ENCODE measurements at places on chromosomes 7 and 10.

DNA sequence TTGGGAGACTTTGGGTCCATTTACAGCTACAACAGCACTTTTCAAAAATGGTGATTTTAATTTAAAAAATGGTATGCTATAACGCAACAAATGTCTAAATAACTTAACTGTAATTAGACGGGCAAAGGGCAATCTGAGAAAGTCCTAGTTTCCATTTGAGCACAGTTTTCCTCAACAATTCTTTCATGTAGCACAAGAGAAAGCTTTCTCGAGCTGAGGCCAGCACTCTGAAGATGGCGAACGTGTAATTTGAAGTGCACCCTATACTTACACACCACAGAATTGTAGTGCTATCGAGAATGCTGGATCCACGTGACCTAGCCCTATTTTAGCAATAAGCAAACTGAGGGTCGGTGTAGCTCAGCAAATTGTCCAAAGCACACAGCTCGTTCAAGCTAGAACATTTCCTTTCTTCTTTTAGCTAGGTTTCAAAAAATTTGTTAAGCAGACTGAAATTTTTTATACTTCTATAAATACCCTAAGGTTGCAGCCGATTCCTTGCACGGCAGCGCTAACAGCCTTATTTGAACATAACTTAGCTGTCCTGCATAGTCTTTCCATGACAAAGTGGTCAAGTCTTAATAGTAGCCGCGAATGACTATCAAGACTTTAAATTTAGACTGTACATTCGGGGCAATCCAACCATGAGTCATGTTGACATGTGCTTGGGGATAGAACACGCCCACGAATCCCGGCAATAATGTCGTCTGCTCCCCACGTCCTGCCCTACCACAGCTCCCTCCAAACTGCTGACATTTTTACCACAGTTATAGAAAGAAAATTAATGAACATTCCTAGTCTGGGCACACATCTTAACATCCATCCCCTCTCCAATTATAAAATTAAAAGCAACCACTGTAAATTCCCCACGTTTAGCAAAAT, 10.0 kb downstream of the KLF6 start:
- DNase-seq, result no peak

DNA sequence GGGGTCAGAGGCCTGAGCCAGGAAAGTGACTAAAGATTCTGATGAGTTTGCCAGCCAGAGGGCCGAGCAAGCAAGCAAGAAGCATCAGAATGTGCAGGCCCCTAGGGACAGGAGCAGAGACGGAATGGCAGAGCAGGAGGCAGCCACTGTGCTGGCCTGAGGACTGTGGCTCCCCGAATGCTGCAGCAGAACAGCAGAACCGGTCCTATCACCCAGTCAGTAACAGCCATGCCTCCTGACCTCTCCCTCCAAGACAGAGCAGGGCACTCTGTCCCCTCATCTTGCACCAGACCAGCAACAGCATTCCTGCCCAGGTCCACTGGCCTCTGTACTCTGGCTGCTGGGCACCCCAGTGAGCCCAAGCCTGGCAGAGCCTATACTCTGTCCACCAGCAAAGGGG, 85.9 kb downstream of the ARHGAP22 start:
- no peak for DNase-seq

DNA sequence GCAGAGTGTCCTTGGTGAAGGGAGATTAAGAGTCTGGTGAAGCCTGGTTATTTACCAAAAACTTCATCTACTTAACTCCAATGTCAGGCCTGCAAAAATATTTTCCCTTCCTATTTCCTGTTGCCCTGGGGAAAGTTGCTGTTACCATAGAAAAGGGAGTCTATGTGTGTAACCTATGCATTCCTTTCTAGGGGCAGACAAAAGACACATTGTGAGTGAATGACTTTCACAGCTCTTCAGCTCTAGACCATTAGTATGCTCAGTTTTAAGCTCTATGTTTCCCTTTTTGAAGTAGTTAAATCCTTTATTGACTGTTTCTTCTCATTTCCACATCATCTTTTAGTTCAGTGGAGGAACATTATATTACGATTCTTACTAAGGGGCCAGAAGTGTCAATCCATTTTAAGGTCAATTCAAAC, 45.6 kb upstream of the SGCE start:
- DNase-seq, result no peak

DNA sequence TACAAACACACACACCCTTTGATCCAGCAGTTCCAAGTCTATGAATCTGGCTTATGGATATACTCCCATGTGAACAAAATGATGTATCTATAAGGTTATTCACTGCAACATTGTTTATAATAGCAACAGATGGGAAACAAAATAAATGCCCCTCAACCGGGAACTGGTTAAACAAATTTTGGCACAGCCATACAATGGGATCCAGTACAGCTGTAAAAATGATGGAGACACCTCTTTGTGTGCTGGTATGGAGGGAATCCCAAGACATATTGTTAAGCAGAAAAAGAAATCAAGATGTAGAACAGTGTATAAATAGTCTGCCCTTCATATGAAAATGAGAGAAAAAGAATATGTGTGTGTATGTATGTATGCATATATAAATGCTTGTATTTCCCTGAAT, 155.5 kb downstream of the SNX10 start:
- no peak for DNase-seq

DNA sequence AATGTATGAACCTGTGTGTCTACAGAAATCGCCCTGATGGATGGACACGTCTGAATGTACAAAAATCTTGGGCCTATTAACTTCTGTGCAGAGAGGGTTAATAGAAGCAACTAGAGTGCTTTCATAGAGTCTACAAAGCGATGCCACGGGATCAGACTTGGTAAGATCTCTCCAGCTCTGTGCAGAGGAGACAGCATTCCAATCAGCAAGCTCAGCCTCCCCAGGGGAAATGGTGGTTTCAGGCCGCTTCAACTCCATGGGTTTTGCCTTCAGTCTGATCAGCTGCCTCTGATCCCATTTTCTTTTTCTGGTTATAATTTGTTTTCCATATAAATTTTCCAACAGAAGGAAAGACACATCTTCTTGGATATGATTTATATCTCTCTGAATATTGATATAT, 35.1 kb upstream of the COBL start:
- DNase-seq, result no peak

GRCh38 chr10:86047588-86047987, 319.0 kb downstream of the GRID1 start:
- no peak for DNase-seq

All from GM12891 (cell line).